ENCODE measurements at places on chromosomes 1 and 21.

GRCh38 chr1:92031281-92032110 lies 1.7 kb downstream of the EPHX4 start:
- no peak for DNase-seq

DNA sequence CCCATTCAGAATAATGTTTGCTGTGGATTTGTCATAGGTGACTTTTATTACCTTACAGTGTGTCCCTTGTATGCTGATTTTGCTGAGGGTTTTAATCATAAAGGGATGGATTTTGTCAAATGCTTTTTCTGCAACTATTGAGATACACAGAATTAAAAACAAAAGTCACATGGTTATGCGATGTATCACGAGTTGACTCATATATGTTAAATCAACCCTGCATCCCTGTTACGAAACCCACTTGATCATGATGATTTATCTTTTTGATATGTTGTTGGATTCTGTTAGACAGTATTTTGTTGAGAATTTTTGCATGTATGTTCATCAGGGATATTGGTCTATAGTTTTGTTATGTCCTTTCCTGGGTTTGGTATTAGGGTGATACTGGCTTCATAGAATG lies 10.7 kb upstream of the OR2T34 start:
- no peak for DNase-seq

DNA sequence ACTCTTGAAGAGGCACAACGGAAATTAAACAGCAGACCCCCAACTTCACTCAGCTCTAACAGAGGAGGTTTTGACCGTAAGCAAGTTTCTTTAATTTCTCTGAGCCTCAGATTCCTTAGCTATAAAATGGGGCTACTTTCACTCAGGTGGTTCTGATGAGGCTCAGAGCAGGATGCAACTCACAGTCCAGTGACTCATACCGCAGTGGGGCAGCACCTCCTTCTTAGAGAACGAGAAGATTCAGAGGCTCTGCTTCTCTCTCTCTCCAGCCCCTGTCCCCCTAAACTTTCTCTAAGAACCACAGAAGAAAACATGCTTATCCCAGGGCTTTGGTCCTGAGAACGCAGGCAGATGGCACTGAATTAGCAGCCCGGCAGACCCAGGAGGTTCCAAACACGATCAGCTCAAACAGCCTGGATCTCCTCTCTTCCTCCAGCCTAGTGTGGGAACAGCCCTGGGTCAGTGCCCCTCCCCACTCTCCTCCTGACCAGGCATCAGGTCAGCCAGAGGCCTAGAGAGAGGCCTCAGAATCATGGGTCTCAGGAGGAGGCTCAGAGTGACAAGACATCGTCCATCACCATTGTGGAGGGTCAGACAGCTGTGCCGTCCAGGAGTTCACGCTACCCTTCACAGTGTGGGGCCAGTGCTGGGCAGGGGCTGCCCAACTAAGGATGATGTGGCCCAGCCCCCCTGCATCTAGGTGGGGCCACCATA lies 433.0 kb downstream of the PTPRU start:
- DNase-seq, result no peak

DNA sequence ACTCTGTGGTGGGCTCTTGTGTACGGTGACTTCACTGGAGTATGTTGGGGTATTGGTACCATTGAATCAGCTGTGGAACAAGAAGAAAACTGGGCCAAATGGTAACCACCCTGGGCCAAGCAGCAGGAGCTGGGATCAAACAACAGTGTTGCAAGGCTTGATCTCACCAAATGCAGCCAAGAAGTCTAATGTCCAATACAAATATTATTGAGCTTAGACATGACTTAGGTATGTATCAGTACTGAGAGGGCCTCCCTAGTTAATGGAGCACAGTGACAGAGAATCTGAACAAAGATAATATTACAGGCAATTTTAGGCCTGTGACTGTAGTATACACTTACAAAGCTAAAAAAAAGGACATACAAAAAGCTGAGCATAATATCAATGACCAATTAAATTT lies 604.8 kb downstream of the PLA2G4A start:
- DNase-seq, result no peak

- DNase-seq, result no peak
Measured at GRCh38 chr21:38527737-38528136, 29.5 kb upstream of the ERG start.

GRCh38 chr1:10638559-10639005 lies 157.9 kb downstream of the CASZ1 start:
- DNase-seq, result no peak

DNA sequence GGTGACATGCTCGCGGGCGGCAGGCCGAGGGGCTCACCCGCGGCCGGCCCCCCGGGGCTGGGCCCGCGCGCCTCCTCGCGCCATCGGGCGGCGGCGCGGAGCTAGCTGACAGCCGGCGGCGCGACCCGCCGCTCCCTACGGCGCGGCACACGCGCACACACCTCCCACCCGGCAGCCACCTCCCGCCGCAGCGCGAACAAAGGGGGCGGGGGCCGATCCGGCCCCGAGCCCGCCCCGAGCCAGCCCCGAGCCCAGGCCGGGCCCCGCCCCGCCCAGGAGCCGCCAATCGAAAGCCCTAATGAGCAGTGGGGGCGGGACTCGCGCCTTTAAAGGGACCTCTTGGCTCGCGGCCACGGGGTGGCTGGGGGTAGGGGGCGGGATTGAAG lies at the start of gene KIF21B:
KIF21B (minus strand) TSS at position 198 of the 386 bp plus-strand sequence. CDS start 331 bp downstream, outside the sequence.
- peak; percentile 95 for DNase-seq

GRCh38 chr1:4585705-4586104 lies 68.7 kb upstream of the AJAP1 start:
- no peak for DNase-seq

GRCh38 chr1:243621973-243622372 lies 228.1 kb downstream of the AKT3 start:
- no peak for DNase-seq

DNA sequence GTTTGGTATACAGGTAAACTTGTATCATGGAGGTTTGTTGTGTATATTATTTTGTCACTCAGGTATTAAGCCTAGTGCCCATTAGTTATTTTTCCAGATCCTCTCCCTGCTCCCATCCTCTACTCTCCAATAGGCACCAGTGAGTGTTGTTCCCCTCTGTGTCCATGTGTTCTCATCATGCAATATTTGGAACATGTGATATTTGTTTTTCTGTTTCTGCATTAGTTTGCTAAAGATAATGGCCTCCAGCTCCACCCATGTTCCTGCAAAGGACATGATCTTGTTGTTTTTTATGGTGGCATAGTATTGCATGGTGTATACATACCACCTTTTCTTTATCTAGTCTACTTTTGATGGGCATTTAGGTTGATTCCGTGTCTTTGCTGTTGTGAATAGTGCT lies 10.9 kb downstream of the PHACTR4 start:
- DNase-seq, result no peak

- no peak for DNase-seq
Measured at GRCh38 chr1:175580841-175581240, 162.6 kb downstream of the TNR start.

GRCh38 chr1:178470411-178470960 lies 26.3 kb downstream of the CLEC20A start:
- DNase-seq, result no peak

DNA sequence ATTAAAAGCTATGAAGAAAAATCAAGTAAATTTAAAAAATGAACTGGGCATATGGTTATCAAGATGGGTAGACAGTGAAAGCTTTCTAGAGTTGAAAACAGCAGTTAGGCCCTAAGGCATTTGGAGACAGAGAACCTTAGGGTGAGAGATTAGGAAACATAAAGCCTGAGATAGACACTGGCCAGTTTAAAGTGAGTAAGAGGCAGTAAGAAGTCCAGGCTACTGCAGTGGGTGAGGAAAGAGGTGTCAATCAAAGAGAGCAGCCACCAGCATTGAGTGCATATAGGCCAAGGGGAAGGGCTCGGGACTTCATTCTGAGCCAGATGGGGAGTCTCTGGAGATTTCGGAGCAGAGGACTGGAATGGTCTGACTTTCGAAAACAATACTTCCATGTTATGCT lies 1360.5 kb upstream of the ADGRL4 start:
- no peak for DNase-seq

GRCh38 chr1:66156144-66156543 lies 363.4 kb downstream of the PDE4B start:
- no peak for DNase-seq

DNA sequence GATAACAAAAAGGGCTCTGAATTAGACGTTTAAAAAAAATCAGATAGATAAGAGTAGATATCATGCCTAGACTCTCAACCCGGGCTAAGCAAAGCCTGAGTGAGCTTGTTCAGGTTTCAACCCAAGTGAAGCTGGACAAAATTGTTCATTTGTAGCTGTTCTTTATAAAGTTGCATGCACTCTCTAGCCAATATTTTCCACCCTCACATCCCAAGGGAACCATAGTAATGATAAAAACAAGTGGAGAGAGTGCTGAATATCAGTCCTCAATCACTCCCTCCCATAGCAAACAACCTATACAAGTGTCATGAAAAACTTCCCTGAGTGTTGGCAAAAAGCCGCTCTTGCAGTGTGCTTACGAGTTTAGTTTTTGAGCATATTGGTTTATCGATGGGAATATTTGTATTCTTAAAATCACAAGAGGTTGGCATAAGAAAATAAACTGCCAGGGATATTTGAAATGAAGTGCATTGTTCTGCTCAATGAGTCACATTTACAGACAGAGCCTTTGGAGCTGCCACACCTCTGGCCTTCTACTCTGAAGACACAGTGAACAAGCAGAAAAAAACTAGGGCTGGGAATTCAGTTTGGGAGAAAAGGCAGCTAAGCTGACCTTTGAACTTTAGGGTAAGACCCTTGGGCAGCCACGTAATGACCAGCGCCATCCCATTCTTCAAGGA lies 2.2 kb upstream of the CLCA2 start:
- DNase-seq, result no peak

- DNase-seq, result no peak
Measured at GRCh38 chr1:27647328-27647727, 12.3 kb upstream of the FGR start.

DNA sequence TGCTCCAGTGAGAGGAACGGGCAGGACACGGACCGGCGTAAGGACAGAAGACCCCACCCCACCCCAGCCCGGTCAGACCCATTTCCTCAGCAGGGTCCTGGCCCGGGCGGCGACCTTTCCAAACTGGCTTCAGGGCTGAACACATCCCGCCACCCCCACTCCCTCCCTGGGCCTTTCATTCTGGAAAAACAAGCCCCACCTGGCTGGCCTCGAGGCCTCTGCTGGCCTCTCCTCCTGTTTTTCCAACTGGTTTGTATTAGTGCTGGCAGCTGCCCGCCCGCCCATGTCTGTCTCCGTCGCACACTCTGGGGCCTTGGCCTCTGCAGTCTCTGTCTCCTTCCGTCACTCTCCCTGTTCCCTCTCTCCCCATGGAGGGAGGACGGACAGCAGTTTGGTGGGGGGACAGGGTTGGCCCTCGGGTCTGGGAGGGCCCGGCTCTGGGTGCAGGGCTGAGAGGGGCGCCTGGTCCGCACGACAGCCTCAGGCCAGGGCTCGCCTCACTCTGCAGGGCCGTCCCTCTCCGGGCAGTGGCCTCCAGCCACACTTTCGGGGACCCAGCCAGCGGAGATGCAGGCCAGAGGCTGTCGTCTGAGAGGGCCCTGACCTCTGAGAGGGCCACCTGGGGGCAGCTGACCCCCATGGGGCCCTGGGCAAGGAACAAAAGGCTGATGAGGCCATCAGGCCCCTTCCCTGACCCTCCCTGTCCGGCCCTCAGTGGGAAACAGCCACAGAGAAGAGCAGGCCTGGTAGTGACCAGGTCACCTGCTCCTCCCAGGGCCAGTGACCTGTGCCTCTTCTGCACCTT lies 1.5 kb upstream of the MXRA8 start:
- no peak for DNase-seq

DNA sequence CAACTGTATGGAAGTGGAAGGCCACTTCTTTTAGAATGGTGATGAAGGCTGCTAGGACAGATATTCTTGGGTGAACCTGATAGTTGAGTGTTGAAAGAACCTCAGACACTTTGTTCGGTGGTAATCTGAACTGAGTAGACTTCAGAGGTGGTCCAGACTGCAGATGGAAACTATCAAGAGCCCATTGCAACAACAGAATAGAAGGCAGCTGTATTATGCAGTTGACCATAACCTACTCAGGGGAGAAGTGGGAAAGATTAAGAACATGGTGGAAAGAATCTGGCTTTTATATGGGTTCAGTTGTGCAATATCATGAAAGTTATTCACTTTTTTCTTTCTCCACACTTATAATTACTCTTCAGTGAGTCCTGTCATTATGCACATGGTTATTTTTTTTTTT lies 194.0 kb downstream of the KCNK2 start:
- DNase-seq, result no peak

DNA sequence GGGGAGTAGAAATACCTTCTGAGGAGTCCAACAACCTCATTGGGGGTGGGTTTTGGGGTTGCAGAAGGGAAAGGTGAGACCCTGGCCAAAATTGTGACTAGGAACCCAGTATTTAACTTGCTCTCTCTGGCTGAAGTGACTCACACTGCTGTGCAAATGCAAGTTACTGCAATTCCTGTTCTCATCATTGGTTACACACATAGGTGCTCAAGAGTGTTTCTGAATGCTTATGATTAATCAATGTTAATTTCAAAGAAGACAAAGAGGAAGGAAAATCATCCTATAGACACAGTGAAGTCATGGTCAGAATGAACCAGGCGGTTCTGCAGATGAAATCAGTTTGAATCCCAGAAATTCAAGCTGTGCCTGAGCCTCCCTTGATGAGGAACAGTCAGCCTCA lies 3.1 kb downstream of the ASCL5 start:
- no peak for DNase-seq

- peak; percentile 25 for DNase-seq
Measured at GRCh38 chr1:228913626-228914414, 178.5 kb downstream of the RHOU start.

- no peak for DNase-seq
Measured at GRCh38 chr1:7177438-7178146, 392.3 kb downstream of the CAMTA1 start.

GRCh38 chr1:9555942-9556341 lies 16.7 kb downstream of the SLC25A33 start:
- DNase-seq, result no peak

DNA sequence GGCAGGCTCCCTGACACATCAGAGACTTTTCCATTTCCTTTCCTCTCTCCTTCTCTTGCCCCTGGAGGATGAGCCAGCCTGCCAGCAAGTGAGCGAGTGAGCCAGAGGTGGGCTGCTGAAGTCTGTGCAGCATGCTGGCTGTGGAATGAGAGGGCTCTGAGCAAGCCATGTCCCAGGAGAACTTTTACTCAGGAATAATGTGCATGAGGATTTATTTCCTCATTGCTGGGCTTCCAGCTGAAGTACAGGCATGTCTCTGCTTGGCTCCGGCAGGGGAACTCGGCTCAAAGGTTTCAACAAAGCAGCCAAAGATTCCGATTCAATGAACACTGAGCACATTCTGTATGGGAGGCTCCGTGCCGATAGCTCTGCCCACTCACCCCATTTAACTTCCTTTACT lies 43.7 kb downstream of the UBIAD1 start:
- DNase-seq, result no peak

DNA sequence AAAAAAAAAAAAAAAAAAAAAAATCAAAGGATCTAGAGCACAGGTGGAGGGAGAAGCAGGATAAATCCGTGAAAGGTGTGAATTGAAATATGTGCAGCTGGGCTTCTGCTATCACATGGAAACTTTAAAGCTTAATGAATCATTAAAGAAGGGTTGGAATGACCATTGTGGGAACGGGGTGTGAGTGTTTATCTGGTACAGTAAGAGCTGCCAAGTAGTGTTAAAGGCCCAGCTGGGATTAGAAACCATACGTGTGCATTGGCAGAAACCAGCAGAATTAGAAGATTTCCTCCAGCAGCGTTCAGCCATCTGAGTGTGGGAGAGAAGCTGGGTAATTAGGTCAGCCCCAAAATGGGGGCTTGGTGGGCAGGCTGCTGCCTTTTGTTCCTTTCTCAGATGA lies 13.5 kb downstream of the FALEC start:
- DNase-seq, result no peak

GRCh38 chr1:67831850-67832513 lies 1.3 kb downstream of the GNG12 start:
- DNase-seq, result no peak

- DNase-seq, result peak; percentile 78
Measured at GRCh38 chr1:156281281-156281680, 1.3 kb downstream of the SMG5 start.
